ENCODE measurements at places on chromosomes 11 and 22.
A peak's percentile ranks its signal among the peaks of the same experiment; 100 is the strongest.

DNA sequence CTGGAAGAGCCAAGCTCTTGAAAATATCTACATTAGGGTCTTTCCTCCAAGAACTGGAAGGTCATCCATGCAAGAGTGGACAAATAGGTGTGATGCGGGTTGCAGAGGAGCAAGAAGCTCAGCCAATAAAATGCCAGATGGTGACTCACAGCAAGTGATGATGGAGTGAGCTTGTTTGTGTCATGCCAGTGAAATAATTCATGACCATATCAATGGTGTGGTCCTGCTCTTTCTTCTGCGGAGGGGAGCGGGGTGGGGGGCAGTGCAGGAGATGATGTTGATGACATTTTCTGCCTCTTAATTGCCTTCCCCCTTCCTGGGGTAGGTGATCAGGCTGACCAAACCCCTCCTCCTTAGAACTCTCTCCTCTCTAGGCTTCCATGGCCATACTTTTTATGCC lies 118.5 kb upstream of the TIMP3 start:
- DNase-seq = peak; percentile 15

GRCh38 chr11:8744423-8744822 lies 61.8 kb downstream of the RPL27A start:
- no peak for DNase-seq

- DNase-seq = peak; percentile 34
These were observed 786 bp downstream of the CAPN1 start for GRCh38 chr11:65182258-65183170.

DNA sequence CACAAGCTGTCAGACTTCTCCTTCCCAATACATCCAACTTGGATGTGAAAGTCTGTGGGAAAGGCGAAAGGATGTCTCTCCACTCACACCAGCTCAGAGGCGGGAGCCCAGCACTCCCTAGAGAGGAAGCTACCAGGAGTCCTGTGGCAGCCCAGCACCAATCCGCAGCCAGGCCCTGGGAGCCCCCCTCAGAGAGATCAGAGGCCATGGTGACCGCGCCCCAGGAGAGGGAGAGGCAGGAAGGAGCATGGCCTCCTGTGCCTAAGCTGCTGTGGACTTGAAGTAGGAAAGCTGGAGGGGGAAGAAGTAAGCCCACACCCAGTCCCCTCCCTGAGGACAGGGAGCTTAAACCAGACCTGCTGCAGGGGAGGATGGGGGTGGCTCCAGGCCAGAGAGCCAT lies 24.4 kb upstream of the IGSF9B start:
- no peak for DNase-seq

DNA sequence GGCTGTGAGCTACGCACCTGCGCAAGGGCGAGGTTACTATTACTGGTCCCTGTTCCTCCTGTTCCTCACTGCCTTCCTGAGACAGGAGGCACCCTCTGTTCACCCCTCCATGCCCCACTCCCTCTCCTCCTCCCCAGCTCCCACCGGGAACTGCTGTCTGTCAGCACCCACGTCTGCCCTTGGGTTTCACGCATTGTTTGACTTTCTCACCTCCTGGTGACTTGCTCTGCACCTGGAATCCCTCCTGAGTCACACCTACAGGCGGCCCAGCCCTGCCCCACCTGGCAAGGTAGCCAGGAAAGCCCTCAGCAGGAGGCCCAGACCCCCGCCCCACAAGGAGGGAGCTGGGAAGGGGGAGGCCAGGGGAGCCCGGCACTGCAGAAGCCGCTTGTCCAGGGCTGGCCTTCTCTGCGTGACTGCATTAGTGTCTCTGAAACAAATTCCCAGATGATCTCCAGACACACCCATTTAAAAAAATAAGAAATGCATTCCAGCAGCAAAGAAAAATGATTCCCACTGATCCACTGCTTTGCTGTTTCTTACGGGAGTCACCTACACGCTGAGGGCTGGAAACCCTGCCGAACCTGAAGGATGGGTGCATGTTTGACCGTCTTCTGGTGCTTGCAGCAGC lies 86.4 kb downstream of the CELSR1 start:
- no peak for DNase-seq

DNA sequence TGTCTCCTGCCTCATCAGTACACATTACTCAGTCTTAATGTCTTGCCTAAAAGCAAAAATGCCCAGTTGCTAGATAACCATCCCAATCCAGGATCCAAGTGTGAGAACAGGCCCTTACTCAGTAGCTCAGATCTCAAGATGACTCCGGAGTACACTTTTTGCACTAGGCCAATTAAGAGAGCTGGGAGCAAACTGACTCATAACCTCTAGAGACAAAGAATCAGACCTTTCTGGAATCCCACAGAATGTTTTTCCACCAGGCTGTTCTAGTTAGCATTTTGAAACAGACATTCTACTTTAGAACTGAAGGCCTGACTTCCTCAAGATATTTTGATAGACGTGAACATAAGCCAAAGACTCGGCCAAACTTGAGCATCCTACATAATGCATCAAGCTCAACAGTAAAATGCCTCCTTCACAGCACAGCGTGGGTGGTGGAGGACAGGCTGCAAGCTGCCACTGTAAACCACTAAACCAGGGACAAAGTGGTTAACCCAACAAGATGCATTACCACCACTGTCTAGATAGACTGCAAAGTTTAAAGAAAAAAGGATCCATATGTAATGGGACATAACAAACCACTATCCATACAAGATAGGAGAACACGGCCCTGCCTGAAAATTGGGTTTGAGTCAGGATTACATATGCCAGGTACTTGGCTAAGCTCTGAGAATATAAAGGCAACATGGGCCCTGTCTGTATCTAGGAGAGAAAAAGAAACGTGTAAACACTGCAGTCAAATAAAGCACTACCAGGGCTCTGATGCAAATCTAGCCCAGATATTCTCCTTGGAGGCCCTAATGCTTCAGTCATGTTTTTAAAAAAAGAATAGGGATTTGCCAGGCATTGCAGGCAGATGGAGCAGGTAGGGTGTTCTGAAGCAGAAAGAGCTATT lies 48.3 kb downstream of the MYH9 start:
- peak; percentile 95 for DNase-seq

DNA sequence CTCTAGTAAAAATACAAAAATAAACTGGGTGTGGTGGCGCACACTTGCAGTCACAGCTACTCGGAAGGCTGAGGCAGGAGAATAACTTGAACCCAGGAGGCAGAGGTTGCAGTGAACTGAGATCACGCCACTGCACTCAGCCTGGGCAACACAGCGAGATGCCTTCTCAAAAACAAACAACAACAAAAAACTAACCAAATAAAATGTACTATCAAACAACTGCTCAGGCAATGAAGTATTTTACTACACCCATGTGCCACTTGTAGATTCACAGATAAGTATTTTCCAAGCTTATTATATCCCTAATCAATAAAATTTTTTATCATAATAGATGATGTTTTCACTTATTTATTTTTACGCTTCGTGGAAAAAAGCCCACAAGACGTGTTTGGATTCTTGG lies 924 bp downstream of the C11orf65 start:
- no peak for DNase-seq

GRCh38 chr11:762421-763072 lies 14.7 kb downstream of the GATD1 start:
- DNase-seq = peak; percentile 90

DNA sequence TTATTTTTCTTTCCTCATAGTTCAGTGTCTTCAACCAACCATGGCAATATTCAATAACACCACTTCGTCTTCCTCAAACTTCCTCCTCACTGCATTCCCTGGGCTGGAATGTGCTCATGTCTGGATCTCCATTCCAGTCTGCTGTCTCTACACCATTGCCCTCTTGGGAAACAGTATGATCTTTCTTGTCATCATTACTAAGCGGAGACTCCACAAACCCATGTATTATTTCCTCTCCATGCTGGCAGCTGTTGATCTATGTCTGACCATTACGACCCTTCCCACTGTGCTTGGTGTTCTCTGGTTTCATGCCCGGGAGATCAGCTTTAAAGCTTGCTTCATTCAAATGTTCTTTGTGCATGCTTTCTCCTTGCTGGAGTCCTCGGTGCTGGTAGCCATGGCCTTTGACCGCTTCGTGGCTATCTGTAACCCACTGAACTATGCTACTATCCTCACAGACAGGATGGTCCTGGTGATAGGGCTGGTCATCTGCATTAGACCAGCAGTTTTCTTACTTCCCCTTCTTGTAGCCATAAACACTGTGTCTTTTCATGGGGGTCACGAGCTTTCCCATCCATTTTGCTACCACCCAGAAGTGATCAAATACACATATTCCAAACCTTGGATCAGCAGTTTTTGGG lies at the start of gene OR51T1:
Gene OR51T1, plus strand, starts transcription at position 41 of the 641 bp plus-strand sequence. Its CDS starts 0 bp downstream, at position 41.
- DNase-seq = peak; percentile 18

DNA sequence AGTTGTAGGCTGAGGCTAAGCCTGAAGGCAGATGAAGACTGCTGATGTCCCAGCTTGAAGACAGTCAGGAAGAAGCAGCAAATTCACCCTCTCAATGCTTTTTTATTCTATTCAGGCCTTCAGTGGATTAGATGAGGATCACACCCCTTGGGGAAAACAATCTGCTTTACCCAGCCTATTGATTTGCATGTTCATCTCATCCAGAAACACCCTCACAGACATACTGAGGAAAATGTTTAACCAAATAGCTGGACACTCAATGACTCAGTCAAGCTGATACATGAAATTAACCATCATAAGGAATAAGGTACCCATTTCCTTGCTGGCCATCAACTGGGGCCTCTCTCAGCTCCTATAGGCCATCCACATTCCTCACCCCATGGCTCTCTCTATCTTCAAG lies 549.9 kb upstream of the CCDC90B start:
- DNase-seq = no peak

DNA sequence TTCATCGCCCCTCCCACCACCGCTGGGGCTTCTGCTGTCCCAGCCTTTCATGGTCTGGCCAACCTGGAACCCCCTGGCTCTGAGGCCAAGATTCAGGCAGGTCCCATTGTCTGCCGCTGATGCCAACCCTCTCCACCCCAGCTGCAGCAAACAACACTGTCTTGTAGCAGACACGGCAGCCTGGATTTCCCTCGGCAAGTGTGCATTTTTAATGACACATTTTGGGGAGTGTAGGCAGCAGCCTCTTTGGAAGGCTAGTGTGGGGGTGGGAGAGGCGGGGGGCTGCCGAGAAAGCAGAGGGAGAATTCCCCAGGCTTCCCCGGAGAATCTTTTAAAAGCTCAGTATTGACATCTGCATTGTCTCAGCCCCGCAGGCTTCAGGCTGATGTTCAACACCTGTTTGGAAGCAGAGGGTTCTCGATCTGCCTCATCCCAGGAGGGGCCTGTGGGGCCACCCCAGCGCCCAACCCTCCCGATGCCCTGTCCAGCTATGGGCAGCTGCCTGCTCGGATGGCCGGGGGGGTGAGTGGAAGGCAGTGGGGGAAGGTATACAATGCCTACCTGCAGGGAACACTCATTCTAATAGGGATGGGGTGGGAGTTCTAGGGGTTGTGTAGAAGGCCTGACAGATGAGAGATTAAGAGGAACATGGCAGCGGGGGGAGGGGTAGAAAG lies 41.5 kb downstream of the NECTIN1 start:
- no peak for DNase-seq
